Left hindlimb (tissue), 1 donor: ENCODE measurements at places on chromosomes 16 and 17.
A peak's percentile ranks its signal among the peaks of the same experiment; 100 is the strongest.

DNA sequence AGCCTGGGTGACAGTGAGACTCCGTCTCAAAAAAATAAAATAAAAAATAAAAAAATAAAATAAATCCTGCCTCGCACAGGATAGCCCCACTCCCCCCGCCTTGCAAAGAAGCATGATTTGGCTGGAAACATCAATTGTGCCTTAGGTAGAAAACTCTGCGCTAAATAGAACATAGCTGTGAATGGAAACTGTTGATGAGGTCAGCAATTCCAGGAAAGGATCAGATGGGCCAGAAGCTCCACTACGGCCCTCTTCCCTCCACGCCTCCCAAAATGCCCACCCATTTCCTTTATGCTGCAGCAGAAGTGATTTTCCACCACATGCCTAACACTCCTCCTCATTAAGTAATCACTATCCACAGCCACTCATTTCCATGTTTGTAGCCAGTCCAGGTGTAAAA lies 473.4 kb downstream of the XYLT1 start:
- DNase-seq, result no peak

DNA sequence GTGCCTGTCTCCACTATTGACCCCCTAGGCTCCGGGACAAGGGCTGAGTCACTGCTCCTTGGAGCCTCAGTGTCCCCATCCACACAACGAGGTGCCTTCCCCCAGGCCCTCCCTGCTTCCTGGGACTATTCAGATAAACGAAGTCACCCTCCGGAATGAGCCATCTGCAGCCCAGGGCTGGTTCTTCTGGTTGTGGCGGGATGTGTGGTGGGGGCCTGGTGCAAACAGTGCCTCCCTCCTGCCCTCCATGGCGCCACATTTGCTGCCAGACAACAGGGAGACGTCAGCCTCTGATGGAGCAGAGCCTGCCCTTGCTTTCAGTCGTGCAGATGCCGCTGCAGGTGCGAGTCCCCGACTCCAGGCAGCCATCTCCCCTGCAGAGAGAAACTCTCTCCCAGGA lies 5.1 kb upstream of the KRT16 start:
- no peak for DNase-seq

DNA sequence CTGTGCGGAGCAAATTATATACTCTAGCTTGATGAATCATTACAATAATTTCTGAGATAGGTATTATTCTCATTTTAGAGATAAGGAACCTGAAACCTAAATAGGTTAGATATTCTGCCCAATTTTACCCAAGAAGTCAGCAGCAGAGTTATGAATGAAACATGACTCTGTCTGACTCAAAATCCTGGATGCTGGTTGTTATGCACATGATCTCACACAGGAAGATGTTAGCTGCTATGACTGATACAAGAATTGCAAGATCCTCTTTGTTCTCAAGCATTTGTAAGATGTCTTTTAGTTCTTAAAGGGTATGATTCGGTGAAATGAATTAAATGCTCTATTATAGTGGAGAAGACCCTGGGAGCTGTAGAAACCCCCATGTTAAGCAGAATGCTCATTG lies 447.8 kb downstream of the KIF2B start:
- no peak for DNase-seq

GRCh38 chr17:1542316-1542715 lies 20.3 kb downstream of the PITPNA start:
- no peak for DNase-seq

DNA sequence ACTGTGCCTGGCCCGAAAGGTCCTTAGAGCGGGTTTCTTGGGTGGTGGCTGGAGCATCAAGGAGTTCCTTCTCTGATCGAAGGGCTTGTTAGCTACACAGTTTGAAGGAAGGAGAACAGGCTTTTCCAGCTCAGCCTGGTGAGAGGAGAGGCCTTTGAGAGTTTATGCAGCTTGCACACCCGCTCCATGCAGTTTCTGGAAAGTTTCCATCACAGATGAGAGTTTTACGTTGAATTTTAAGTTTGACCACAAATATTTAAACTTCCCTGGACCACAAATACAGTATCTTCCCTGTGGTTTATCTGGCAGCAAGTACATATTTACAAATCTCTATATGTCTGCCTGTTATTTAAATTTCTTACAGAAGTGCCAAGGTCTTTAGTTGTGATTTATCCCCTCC lies 56.8 kb downstream of the HIC1 start:
- no peak for DNase-seq

DNA sequence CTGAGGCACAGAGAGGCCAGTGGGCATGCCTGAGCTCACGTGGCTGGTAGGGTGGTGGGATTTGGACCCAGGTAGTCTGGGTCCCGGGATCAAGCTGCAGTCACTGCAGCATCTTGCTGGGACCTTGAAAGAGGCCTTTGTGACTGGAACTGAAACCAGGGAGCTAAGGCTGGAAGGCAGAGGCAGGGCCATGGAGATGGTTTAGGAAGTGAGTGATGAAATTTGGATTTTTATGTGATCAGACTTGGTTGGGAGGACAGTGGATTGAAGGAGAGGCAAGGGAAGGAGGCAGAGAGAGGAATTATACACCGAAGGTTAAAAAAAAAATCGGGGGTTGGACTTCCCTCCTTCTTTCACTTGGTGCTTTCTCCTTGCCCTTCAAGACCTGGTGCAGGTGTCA lies 255.4 kb upstream of the CACNG5 start:
- DNase-seq, result no peak

- DNase-seq, result no peak
Observed at GRCh38 chr16:16052916-16053315, 103.5 kb downstream of the ABCC1 start.

- DNase-seq, result no peak
Observed at GRCh38 chr16:82631701-82632685, 5.2 kb downstream of the CDH13 start.

DNA sequence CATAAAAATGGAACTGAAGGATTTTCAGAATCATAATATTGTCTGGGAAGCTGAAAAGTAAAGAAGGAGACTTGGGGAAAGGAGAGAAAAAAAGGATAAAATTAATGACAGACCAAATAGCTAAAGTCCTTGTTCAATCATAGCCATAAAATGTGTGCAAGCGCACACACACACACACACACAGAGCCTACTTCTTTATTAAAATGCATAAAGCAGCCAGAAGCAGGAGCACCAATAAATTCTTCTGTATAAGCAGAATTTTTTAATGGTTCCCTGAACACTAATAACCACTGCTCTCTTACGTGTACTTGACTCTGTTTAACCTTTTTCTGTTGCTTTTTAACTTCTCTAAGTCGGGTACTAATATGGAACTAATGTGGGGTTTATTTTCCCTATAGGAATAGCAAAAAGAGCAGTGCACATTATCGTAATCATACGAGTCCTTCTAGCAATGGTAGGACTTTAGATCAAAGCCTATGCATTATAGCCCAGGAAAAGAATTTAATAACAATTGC lies 131.0 kb upstream of the PSMD7 start:
- DNase-seq, result no peak

- peak; percentile 28 for DNase-seq
Observed at GRCh38 chr16:75262104-75262799, 10.8 kb upstream of the BCAR1 start.

GRCh38 chr17:1958134-1958881 lies 66.8 kb downstream of the RTN4RL1 start:
- no peak for DNase-seq

- no peak for DNase-seq
Observed at GRCh38 chr16:71287911-71288310, 1.3 kb downstream of the CMTR2 start.

GRCh38 chr17:78479369-78479768 lies 97.8 kb downstream of the DNAH17 start:
- DNase-seq, result no peak

GRCh38 chr16:11391576-11391975 lies 46.3 kb downstream of the RMI2 start:
- no peak for DNase-seq

DNA sequence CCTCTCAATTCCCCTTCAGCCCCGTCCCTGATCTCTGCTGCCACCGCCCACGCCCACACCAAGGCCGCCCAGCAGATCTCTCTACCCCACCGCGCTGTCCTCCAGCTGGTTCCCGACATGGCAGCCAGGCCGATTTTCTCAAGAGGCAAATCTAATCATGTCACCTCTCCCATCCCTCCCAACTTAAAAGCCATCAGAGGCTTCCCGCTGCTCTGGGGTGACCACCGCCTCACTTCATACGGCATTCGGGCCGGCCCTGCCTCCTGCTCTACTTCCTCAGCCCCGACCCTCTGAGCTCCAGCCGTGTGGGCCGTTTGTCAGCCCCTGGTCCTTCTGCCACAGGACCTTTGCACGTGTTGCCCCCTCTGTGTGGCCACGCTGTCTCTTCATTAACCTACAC lies 63.2 kb downstream of the RPH3AL start:
- no peak for DNase-seq

GRCh38 chr17:19791918-19792550 lies 43.9 kb upstream of the ALDH3A1 start:
- DNase-seq, result no peak

DNA sequence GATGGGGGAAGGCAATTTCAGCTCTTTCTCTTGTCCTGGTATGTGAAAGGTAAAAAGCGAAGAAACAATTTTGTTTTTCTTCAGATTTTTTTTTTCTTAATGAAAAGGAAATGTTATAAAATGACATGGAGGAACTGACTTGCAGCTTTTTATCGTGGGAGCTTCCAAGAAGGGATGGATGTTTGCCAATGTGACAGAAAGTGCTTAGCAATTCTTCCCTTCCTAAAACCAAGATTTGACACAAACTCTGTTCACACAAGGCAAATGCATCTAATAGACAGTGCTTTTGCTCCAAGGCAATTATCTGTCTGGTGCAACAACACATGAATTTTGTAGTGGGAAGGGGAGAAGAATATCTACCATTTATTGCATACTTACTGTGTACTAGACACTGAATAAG lies 988.5 kb downstream of the CDH11 start:
- DNase-seq, result no peak

GRCh38 chr17:82267575-82268379 lies 5.7 kb downstream of the CSNK1D start:
- DNase-seq, result peak; percentile 74

DNA sequence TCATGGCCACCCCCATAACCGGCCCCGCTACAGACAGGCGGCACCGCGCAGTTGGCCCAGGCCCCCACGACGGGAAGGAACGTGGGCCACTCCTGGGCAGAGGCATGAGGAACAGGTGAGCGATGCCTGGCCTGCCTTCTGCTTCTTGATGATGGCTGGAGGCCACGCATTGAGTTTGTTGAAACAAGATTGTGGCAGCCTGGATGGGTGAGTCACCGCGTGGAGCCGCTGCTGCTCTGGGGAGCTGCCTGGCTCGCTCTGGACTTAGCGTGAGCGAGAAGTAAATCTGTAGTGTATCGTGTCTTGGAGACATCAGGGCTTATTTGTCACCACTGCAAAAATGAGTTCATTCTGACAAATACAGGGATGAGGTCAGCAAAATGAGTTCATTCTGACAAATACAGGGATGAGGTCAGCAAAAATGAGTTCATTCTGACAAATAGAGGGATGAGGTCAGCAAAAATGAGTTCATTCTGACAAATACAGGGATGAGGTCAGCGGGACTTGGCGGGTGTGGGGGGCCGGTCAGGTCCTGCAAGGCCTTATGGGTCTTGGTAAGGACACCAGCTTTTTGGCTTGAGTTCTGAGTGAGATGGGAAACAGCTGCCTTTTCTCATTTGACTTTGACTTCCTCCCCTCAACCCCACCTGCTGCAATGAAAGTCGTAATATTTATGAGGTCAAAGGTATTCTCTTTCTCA lies 93.0 kb downstream of the SEC14L1 start:
- DNase-seq, result no peak

DNA sequence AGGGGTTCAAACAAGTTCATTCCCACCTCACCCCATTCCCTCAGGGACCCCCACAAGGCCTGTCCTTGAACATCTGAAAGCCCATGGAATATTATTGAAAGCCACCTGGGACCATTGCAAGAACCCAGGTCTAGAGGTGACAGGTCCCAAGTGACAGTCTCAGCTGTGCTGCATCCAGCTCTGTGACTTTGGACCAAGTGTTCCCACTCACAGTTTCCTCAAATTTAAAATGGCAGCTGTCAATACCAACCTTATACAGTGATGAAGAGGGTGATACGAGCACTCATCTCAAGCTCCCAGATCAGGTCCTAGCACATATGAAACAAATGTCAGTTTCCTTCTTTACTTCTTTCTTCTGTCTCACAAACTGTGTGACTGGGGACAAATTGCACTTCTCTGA lies 9.1 kb downstream of the ERAL1 start:
- DNase-seq, result no peak
